Effector CD4-positive, alpha-beta T cell (primary cell): ENCODE measurements at places on chromosomes 2 and 18.

- DNase-seq: no peak
Measured at GRCh38 chr2:172726172-172726735, 9.4 kb upstream of the RAPGEF4 start.

DNA sequence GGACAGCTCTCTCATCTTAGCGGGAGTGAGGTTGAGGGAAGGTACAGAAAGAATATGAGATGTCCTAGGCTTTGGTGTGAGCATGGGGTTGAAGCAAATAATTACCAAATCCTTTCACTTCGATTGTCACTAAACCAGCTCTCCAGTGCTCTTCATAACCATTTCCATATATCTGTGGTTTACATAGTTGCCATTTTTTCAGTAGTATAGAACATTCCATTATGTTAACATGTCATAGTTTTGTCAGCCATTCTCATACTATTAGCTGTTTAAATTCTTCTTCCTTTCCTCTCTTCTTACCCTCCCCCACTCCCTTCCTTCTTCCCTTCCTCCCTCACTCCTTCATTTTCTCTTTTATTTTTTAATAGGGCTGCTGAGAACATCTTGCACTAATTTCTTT, 205.9 kb downstream of the BABAM2 start:
- DNase-seq: no peak

GRCh38 chr18:6054256-6054842, 159.0 kb upstream of the TMEM200C start:
- DNase-seq: no peak

- DNase-seq: no peak
Measured at GRCh38 chr18:45164551-45164950, 450.7 kb upstream of the SLC14A2 start.

- DNase-seq: no peak
Measured at GRCh38 chr2:174259981-174260380, 11.6 kb upstream of the OLA1 start.

- DNase-seq: no peak
Measured at GRCh38 chr18:8997634-8998033, 104.9 kb upstream of the NDUFV2 start.

GRCh38 chr2:74357627-74358026, 14.4 kb upstream of the SLC4A5 start:
- no peak for DNase-seq

- no peak for DNase-seq
Measured at GRCh38 chr2:202019689-202020450, 13.8 kb upstream of the FZD7 start.

DNA sequence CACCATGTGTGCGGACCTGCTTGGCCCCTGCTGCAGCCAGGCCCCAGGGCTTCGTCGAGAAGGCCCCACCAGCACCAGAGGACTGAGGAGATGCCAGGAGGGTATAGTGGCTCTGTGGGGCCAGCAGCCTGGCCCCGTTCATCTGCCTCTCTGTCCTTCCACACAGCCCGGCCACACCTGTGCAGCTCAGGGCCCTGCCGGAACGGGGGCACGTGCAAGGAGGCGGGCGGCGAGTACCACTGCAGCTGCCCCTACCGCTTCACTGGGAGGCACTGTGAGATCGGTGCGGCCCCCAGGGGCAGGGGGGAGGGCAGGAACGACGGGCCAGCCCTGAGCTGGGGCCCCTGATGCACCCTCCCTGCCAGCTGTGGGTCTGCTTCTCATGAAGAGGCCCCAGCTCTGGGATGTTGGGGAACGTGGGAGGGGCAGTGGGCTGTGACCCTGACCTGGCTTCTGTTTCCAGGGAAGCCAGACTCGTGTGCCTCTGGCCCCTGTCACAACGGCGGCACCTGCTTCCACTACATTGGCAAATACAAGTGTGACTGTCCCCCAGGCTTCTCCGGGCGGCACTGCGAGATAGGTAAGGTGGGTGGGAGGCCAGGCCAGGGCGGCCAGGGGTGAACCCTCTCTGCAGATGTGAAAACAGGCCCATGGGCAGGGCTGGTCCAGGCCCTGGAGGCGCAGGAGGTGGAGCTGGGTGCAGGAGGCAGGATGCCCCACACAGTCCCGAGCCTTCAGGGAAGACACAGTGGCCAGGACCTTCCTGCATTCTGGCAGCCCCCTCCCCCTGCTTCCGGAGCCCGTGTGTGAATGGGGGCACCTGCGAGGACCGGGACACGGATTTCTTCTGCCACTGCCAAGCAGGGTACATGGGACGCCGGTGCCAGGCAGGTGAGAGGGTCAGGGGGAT, 50.3 kb downstream of the MTERF4 start:
- no peak for DNase-seq

GRCh38 chr2:220855296-220855695, 716.8 kb downstream of the EPHA4 start:
- no peak for DNase-seq

GRCh38 chr2:167451496-167452289, 563.4 kb downstream of the XIRP2 start:
- DNase-seq: no peak

- DNase-seq: no peak
Measured at GRCh38 chr2:120561379-120562035, 174.2 kb upstream of the GLI2 start.

GRCh38 chr2:190123956-190124355, 61.4 kb upstream of the MSTN start:
- no peak for DNase-seq

GRCh38 chr2:33059471-33060156, 112.9 kb downstream of the LTBP1 start:
- no peak for DNase-seq

DNA sequence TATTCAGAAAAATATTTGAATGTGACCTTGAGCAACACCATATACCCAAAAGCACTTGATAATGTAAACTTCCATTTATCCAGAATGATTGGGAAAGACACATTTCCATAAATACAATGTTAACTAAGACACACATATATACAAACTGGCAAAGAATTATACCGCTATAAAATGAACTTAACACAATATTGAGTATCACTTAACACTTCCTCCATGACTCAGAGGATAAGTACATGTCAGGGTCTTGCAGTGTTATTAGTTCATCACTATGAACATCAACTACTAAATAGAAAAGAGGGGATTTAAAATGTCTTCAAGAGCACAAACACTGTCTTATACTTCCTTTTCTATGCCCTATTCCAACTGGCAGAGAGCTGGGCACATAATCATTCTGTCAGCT, 18.6 kb downstream of the WDSUB1 start:
- no peak for DNase-seq

GRCh38 chr18:31612124-31612523, 20.4 kb downstream of the TTR start:
- DNase-seq: no peak

GRCh38 chr18:71370671-71371445, 1082.0 kb downstream of the SOCS6 start:
- no peak for DNase-seq

GRCh38 chr2:128500138-128500800, 181.6 kb upstream of the HS6ST1 start:
- DNase-seq: no peak

GRCh38 chr2:239405071-239405470, 4.3 kb upstream of the HDAC4 start:
- no peak for DNase-seq

- no peak for DNase-seq
Measured at GRCh38 chr2:173982918-173983317, 17.7 kb upstream of the SP3 start.

DNA sequence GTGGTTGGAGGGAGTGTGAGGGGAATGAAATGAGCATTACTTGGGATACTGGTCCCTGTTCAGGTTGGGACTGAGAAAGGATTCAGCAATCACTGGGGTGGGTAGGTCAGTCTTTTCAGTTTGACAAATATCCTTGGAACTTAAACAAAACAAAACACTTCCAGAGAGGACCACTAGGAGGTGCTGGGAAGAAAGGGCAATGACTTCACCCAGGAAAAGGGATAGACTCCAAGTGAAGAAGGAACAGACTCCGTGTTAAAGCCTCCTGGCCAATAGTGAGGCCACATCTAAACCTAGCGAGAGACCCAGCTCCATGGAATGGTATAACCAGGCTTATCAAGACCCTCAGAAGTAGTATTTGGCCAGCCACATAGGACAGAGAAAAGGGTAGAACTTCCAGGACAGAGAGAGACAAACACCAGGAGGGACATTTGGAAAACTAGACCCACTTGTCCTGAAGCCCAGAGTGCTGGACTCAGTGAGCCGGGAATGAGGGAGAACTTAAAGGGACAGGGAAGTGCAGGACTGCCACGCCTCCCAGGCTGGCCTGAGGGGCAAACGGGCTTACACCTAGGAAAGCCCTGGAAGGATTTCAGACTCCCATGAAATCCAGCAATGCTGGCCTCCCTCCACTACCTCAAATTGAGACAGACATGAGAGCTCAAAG, 19.6 kb upstream of the KCNG3 start:
- DNase-seq: no peak

DNA sequence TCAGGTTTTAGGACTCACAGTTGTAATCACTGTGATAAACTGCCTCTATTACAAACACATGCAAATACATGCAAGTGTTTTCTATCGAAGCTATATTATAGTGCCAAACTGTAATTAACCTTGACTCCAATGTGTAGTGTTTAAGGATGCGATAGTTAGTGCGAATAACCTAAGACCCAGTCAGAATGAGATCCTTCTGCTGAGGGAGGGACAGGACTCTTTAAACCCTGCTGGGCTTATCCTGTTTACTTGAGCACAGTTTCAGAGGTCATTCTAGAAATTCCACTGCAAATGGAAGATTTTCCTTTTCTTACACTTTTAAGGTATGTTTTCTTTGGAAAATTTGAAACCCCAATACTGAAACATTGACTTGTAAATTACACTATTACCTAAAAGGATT, 68.2 kb downstream of the CALCRL start:
- DNase-seq: no peak

DNA sequence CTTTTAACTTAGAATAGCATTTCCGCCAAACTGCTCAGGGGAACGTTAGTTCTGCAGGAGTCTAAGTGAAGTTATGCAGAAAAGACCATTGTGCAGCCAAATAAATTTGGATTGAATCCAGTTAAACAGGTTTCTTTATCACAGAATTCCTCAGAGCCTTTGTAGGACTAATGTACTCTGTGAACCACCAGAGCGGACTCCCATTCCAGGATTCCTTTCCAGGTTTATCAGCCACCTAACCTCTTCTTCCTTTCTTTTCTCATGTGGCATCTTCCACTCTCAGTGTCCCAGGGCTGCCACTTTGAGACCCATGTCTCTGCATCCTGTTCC, 350.4 kb downstream of the TSN start:
- no peak for DNase-seq

DNA sequence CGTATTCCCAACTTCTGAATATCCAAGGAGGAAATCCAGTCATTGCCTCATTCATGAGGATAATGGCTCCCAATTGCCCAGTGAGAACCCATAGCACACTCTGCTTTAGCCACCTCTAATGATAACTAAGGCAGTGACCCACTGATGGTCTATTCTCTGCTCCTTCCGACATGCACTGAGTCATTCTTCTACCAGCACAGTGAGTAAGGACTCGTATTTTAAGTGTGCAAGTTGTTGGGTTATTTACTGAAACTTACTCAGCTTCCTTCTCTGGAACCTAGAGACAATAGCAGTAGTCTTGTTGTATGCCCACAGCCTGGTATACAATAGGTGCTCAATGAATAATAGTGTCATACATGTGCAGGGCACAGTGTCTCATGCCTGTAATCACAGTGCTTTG, 81.1 kb upstream of the ZNF397 start:
- DNase-seq: no peak

- DNase-seq: no peak
Measured at GRCh38 chr2:233977296-233977837, 60.2 kb downstream of the TRPM8 start.

GRCh38 chr2:177970670-177971454, 101.7 kb downstream of the PDE11A start:
- DNase-seq: no peak

DNA sequence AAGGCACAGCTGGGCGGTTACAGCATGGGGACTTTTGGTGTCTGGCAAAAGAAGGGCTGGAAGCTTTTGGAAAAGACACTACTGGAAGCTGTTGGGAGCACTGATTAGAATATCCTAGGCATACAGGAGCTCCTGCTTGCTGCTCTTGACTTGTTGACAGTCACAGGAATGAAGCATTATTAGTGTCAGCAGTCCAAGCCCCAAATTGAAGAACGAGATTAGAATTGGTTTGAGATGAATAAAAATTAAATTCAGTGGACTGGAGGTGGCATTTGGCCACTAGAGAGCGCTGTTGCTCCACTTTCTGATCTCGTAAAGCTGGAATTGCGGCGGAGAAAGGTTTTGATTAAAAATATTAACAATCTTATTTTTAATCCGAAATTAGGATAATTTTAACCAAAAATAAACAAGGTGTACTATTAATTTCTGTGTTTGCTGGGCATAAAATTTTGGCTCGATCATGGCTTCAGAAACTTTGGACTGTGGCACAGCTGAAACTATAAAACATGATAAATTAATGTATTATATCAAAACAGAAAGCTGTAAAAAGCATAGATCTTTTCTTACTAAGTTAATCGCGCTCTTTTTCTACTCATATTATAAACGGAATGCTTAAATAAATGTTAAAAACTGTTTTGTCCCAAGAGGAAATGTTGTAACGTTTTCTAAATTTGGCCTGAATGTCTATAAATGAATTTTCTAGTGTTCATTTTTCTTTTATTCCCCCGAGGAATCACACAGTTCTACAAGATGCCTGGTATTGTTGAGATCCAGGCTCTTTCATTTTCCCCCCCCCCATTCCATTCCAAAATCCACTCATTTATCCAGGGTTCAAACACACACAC, 2.4 kb upstream of the HOXD8 start:
- peak; percentile 68 for DNase-seq

DNA sequence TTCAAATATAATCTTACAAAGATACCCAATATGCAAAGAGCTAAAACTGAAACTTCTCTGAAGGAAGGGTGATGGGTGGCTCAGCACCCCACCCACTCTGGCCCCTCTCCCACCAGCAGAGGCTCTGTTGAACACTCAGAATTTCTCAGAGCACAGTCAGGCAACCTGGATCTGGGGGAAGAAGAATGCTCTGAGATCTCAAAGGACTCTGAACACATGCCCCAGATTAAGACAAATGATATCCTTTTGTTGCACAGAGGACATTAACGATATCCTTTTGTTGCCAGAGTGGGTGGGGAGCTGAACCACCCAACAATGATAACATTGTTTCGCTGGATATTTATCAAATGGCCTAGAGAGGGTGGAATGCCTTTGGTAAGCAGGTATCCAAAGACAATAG, 104.8 kb downstream of the LBH start:
- DNase-seq: no peak

GRCh38 chr2:61017556-61018317, at the start of the genes PEX13 and PUS10:
Gene PEX13, plus strand, starts transcription at chr2:61017720. Its CDS starts 40 bp downstream, at chr2:61017760.
Gene PUS10, minus strand, starts transcription at chr2:61018255. Its CDS starts 6,365 bp downstream, at chr2:61011890.
- DNase-seq: peak; percentile 49

GRCh38 chr2:4995466-4995865, 696.7 kb upstream of the SOX11 start:
- no peak for DNase-seq

GRCh38 chr2:176592216-176592615, 323.0 kb downstream of the MTX2 start:
- no peak for DNase-seq

DNA sequence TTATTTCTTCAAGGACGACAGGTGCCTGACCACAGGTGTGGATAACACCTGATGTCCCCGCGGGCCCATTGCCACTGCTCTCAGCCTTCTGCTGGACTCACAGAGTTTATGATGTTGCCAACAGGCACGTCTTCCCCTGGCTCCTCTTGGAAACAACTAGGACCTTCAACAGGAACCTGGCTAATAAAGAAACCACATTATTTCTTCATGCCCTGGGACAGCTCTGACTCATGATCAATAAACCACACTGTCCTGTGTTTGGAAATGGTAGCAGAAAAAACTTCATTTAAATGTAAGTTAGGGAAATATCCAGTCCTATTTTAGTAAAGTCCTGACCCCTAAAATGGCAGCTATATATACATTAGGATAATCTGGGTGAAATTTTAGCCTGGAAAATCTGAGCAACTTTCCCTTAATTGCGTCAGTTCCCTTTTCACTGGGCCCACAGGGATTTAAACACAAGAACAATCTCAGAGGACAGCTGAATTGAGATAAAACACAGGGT, 158.9 kb downstream of the VAPA start:
- no peak for DNase-seq
